ENCODE measurements at places on chromosomes 2 and 18. TPM values are rescaled to one million over a fixed set of nuclear protein-coding genes. Genes with fewer than 3 reads are reported as not detected.

The ATRAID gene
- total RNA-seq = 171 TPM

The GAL3ST2 gene
- total RNA-seq = not detected

The SLC14A1 gene
- total RNA-seq = not detected

The ZSWIM2 gene
- not detected for total RNA-seq

The CD8A gene
- 0.08 TPM for total RNA-seq

The SCYGR1 gene
- not detected for total RNA-seq

The IL1B gene
- 298 TPM for total RNA-seq

The BOLL gene
- not detected for total RNA-seq

Data from hair follicular keratinocyte (primary cell).